ENCODE measurements at places on chromosomes 4 and X.

DNA sequence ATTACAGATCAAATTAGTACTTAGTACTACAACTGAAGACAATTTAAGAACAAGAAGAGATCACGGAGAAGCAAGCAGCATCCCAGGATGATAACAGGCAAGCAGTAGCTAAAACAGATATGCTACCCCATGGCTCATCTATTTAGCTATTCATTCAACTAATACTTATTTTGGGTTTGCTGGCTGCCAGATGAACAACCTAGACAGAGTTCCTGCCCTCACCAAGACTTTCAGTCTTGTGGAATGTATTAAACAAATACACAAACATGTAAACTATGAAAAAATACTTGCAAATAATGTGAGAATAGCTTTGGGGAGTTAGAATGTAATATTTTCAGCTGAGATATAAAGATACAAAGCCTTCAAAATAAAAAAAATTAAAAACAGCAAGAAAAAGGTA lies 2.4 kb upstream of the CORIN start:
- DNase-seq = no peak

DNA sequence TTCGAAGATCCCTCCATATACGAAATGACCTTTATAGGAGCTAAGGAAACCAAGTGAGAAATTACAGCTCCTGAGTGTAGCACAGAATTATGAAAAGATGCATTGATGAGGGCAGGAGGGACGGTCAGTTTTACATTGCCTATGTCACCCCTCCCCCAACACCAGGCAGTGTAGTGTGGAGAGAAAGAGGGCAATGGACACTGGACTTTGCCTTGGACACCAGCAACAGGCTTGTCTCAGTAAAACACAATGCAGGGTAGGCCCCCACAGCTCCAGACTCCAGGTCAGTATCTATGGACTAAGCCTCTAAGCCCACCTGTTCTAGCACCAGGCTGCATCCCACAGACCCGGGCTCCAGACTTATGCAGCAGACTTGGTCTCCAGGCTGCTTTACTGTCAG lies 16.5 kb downstream of the APOOL start:
- DNase-seq = no peak

DNA sequence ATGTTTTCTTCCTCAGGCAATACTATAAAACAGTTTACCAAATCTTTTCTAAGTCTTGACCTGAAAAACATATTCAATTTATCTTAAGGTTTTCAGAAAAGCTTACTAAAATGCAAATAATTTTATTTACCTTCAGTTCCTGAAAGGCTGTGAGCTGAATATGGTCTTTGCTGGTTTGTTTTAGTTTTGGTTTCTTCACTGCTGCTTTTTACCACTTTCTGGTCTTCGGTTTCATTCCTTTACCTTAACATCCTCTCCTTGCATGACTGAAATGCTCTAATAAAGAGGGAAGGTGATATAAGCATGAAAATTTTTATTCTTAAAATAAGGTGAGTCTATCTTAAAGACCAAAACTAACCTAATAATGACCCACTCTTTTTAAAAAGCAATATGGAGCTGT lies 97.1 kb upstream of the NRK start:
- no peak for DNase-seq

DNA sequence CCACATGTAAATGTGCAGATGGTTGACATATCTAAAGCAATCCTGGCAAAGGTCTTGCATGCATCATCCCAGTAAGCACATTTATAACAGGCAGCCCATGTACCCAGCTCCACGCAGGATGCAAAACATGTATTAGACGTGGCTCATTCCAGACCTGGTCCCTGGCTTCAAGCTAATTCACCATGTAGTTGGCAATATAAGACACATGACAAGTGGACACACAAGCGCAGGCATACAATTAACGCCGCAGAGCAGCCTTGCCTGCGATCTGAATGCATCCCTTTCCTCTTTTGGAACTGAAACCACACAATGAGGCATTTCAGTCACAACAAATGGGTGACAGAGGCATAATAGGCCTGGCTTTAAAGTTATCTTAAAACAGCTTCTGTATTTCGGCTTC lies 114.5 kb upstream of the TRIM2 start:
- no peak for DNase-seq

DNA sequence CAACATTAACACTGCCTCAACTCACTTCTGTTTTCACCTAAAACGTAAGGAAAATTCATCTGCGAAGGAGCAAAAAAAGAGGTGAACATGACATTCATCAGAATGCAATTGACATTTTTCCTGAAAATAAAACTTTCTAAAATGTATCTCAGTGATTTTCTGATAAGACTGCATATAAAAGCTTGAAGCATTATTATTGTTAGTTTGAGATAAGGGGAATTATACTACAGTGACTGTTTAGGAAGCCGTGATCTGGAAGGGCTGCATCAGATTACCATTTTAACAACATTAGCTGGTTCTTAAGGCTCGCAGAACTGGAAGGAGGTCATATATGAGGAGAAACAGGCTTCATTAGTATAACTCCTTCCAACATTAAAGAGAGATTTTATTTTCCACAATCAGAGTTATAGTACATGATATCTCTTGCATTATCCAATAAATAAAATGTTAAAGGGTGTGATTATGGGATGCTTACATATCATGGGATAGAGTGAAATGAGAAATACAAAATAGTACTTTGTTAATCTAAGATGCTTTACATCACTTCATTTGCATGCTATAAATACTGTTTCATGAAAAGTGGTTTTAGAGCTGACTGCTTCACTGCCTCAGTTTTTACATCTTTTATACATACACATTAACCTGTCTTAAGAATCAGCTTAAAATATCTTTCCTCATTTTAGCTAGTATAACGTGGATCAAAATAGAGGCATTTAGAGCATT lies 1820.1 kb upstream of the TENM3 start:
- DNase-seq = no peak

DNA sequence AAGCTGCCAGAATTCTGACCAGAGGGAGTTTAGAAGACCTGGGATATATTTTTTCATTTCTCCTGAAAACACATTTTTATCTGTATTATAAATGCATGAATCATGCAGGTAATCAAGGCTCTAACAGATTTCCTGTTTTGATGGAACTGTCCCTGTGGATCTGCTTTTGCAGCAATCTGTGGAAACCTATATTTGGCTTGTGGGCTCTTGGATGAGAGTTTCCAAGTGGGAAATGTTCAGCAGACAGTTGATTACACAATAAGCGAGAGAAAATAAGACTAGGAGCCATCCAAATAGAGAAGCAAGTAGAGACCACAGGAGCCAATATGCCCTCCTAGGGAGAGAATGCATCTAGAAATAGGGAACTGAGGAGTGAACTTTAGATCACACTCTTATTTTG lies 105.0 kb downstream of the NDST3 start:
- DNase-seq = no peak

GRCh38 chrX:71609095-71609750 lies 9.1 kb downstream of the CXCR3 start:
- DNase-seq = no peak

DNA sequence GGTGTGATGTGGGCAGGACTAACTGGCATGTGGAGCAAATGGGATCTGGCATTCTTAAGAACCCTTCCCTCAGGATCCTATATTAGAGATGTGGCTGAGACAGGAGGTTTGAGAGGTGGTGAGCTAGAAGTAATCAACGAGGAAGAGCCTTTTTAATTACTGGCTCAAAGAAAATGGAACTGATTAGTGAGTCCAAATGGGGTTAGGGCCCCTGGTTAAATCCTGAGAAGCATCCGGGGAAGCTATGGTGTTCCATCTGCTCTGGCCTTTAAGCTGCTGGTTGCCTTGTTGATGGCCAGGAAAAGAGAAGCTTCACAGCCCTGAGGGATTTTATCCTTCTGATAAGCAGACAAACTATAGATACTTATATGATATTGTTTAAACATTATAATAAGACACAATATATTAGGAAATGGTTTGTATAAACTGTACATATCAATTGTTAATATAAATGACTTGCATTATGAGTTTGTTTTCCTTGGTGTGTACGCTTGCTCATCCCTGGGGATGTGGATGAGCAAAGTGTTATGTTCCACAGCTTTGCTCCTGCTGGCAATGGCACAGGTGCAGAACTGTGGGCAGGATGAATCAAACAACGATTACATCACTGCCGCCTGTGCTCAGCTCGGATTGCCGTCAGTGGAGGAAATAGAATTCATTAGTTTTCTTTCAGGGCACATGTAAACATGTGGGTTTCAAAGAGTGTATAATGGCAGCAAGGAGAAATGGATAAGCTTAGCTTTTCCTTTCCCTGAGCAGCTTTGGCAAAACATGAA lies 328.6 kb upstream of the ARX start:
- DNase-seq = no peak

DNA sequence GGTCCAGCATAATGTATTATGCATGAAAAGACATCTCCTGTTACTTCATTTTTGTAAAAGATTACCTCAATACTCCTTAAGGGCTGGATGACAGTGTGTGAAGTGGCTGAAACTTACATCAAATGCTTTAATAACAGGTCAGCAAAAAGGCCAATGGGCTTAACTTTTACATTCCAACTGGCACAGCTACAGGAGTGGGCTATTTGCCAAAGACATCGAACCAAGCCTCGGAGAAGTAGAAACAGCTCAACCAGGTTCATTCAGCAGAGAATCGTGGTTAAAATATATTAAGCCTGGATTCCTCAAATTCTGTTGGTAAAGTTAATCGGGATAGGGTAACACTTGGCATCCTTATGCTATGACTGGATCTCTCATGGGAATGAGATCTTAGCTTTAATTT lies 639.7 kb downstream of the TRIML1 start:
- peak; percentile 41 for DNase-seq

- DNase-seq = no peak
Observed at GRCh38 chr4:22407361-22407760, 108.5 kb downstream of the ADGRA3 start.

- DNase-seq = peak; percentile 24
Observed at GRCh38 chrX:40539214-40540142, 41.3 kb upstream of the ATP6AP2 start.

Data from HFFc6 (cell line).